ENCODE measurements at places on chromosomes 7 and 10. TPM values are rescaled to one million over a fixed set of nuclear protein-coding genes. Genes with fewer than 3 reads are reported as not detected.

CARD11 gene
- 0.75 TPM for total RNA-seq

OR2A1 gene
- total RNA-seq = 0.95 TPM

DNA sequence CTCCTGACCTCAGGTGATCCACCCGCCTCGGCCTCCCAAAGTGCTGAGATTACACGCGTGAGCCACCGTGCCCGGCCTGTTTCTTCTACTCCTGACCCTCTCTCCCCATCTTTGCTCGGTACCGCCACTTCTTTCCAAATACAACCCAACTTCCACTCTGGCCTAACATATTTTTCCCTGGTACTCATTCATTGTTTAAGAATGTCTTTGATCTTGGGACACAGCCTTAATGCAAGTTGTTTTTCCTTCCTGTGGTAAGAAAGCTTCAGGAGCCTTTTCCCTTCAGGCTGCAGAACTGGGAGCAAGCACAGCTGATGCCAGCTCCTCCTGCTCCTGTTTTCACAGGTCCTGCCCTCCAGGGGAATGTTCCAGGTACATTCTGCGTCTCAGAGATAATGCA, 13.7 kb downstream of the CALML3 start:
- DNase-seq = no peak

- DNase-seq = no peak
These were observed 68.5 kb downstream of the MICU1 start for GRCh38 chr10:72557362-72557761.

GRCh38 chr7:55073976-55074528, 55.2 kb downstream of the EGFR start:
- DNase-seq = no peak
